ENCODE measurements at places on chromosomes 4 and X.
A peak's percentile ranks its signal among the peaks of the same experiment; 100 is the strongest.

GRCh38 chr4:39255871-39256270 lies 73.5 kb downstream of the WDR19 start:
- DNase-seq: no peak

DNA sequence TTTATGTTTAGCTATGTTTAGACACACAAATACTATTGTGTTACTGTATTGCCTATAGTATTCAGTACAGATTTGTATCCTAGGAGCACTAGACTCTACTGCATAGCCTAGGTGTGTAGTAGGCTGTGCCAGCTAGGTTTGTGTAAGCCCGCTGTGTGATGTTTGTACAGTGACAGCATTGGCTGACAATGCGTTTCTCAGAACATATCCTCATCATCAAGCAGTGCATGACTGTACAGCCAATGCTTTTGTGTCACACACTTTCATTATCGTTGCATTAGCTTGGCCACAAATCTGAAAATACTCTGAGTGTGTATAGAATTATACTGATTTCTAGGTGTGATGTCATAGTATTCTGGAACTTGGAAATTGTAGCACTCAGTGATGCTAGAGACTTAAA lies 63.4 kb downstream of the CLDN34 start:
- DNase-seq: no peak

GRCh38 chr4:134756421-134756820 lies 554.8 kb upstream of the PABPC4L start:
- no peak for DNase-seq

DNA sequence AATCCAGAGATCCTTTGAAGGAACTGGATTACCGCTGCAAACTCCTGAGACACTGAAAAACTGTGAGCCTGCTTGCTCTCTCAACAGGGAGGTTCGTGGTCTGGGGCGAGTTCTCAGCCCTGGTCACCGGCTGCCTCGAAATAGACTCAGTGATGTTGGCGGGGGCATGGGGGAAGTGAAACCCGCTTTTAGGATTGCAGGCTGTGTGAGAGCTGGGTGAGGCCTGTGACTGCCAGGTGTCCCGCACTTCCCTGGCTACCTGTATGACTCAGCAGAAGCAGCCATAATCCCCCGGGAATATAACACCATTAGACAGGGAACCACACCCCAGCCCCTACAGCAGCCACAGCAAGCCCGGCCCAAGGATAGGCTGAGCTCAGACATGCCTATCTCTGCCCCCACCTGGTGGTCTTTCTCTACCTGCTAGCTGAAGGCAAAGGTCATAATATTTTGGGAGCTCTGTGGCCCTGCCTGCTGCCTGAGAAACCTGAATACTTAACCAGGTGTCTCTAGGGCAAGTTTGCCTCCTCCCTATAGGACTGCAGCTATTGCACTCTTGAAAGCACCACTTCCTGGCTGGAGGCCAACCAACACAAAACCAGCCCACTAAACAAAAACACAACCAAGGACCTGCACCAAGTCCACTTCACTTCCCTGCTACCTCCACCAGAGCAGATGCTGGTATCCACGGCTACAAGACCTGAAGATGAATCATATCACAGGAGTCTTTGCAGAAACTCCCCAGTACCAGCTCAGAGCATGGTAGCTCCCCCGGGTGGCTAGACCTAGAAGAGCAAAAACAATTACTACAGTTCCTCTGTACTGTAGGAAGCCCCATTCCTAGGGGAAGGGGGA lies 202.0 kb downstream of the RRAGB start:
- no peak for DNase-seq

GRCh38 chrX:115898382-115899001 lies 272.1 kb upstream of the AGTR2 start:
- peak; percentile 0 for DNase-seq

GRCh38 chr4:163077680-163078079 lies 89.0 kb downstream of the NAF1 start:
- DNase-seq: no peak

DNA sequence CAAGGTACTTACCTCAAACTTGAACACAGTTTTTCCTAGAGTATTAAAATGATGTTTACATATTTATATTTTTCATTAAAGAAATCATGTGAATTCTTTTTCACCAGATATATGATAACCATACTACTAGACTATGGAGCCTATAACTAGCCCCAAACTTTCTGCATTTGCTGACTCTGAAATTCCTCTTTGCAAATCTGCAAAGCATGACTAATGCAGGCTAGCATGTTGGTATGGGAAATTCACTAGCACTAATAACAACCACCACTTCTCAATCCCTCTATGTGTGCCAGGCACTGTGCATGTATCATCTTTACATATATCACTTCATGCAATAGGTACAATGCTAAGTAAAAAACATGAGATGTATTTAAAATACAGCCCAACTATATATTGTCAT lies 51.1 kb downstream of the SLC10A7 start:
- no peak for DNase-seq

- no peak for DNase-seq
These were observed 162.0 kb downstream of the ATP10D start for GRCh38 chr4:47647029-47647428.

DNA sequence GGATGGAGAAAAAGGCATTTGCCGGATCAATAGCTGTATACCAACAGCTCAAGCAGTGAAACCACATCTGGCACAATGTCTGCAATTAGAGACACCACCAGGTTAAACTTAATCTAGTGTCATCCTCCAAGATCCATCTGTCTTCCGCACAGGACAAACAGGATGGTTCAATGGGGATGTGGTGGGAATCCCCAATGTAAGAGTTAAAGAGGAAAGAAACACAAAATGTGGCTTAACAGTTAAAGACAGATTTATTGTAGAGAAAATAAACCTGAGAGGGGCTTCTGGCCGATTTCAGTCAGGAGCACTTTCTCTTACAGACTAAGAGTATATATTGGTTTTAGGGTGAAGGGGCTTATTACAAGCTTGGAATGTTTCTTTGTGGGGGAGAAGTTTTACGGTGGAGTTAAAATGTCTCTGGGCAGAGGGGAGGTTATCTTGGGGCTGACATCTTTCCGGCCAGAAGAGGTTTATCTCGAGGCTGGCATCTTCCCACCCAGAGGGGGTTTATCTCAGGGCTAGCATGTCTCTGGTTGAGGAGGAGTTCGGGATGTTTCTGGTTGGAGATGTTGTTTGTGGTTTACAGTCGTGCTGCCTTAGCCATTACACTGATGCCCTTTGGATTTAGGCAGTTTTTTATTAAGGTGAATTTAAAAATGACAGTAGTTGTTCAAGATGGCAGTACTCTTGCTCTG lies 61.7 kb downstream of the KANTR start:
- peak; percentile 35 for DNase-seq

DNA sequence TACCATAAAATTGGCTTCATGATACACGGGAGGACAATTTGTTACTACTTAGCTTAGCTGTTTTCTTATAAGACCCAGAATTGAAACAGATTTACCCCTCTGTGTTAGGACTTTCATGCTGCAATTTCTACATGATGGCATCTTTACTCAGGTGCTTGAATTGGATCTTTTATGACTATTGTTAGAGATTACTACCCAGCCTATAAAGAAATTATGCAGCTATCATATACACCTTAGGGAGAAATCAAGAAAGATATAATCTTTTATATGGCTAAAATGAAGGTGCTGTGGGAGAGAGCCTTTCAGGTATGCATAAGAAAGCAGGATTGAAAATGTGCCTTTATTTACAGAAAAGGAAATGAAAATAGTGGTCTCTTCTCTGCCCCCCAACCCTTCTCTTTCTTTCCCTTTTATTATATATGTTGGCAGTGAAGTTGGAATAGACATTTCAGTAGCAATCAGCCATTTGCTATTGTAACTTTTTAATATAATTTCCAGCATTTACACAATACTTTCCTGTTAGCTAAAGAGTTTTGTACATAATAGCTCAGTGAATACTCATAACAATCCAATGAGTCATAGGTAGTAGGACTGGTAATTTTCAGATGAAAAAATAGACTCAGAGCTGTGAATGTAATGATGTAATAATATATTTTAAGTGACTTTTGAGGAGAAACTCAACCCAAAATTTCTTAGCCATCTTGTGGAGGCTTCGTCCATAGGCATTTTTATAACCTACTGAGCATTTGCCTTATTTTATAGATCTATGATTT lies 311.8 kb downstream of the ADGRL3 start:
- no peak for DNase-seq

GRCh38 chr4:124227981-124228380 lies 484.6 kb downstream of the ANKRD50 start:
- no peak for DNase-seq

DNA sequence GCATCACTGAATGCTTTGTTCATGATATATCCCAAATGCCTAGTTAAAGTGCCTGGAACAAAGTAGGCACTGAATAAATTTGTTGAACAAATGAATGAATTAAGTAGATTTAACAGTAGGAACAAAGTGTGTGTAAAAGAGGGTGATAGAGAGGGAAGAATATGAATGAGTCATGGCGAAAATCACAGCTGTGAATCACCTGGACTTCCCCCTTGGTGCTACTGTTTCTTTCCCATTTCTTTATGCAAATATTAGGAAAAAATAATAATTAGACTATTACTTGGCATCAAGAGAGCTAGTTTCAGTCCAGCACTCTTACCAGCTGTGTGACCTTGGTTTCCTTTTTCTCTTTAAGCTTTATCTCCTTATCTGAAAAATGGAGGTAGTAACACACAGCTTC lies 9.2 kb downstream of the SPIN3 start:
- DNase-seq: no peak

DNA sequence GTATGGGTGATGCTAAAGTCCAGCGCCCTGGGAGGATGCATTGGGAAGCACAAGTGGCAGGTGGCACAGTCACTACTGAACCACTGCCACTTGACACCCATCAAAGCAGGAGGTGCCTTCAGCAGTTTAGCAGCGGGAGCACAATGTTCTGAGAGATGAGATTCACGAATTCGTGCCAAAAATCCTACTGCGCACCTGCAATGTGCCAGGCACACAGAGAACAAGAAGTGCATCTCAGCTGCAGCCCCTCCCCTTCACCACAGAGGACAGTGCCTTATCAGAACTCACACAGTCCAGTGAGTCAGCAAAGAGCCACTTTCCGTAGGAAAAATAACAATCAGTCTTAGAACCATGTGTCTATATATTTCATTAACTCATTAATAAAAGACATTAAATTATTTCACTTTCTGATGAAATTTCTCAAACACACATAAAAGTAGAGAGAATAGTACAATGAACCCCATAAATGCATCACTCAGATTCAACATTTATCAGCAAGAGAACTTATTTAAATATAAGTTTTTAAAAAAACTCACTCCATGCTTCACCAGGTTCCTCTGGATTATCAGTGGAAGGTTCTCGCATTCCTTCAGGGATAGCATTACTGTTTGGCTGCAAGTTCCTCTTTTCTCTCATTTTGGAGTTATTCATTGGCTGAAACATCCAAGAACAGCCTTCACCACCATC lies 47.0 kb downstream of the BEND2 start:
- peak; percentile 80 for DNase-seq

DNA sequence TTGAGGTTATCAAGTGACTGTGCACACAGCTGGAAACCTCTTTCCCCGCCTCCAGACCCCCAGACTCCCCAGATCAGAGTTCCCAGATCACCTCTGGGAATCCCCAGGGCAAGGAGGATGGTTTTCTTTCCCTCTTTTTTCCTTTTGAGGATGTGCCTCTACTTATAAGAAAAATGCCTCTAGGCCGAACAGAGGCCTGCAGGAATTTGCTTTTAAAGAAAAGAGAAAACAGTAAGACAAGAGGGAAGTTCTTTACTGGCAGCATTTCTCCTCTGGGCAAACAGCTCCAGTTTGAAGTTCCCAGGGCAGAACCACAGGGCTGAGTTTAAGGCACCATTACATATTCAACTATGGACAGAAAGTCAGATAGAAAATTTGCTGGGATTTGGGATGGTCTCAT lies 837.9 kb upstream of the LCORL start:
- no peak for DNase-seq

DNA sequence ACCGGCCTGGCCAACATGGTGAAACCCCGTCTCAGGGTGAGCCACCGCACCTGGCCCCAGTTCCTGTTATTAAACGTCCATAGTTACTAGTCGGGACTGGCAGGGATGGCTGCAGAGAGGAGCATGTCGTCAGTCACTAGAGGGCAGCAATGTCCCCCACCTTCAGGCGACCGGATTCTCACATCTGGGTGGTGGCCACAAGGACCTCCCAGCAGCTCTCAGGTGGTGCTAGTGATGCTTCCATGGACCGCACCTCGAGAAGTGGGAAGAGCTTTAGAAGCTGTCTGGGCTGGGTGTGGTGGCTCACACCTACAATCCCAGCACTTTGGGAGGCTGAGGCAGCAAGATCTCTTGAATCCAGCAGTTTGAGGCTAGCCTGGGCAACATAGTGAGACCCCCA lies 13.3 kb upstream of the IL3RA start:
- DNase-seq: peak; percentile 64

GRCh38 chrX:54640103-54640690 lies 110.2 kb downstream of the GNL3L start:
- no peak for DNase-seq

DNA sequence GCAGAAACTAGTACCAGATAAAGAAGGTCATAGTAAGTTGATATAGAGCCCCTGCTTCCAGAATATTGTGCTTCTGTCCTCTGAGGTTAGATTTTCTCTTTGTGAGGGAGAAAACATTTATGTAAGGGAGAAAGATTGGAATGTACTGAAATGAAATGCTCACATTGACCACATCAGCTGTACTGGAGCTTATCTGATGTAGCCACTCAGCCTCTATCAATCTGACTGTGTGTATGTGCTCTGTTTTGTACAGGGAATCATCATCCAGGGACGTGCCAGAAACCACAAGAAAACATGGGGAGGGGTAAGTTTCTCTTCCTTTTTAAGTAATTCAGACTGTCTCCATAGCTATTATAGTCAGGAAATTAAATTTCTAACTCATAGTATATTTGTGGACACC lies 56.8 kb downstream of the PRRG1 start:
- peak; percentile 59 for DNase-seq

- DNase-seq: peak; percentile 82
These were observed 1099.8 kb upstream of the TENM3 start for GRCh38 chr4:181143250-181143854.

DNA sequence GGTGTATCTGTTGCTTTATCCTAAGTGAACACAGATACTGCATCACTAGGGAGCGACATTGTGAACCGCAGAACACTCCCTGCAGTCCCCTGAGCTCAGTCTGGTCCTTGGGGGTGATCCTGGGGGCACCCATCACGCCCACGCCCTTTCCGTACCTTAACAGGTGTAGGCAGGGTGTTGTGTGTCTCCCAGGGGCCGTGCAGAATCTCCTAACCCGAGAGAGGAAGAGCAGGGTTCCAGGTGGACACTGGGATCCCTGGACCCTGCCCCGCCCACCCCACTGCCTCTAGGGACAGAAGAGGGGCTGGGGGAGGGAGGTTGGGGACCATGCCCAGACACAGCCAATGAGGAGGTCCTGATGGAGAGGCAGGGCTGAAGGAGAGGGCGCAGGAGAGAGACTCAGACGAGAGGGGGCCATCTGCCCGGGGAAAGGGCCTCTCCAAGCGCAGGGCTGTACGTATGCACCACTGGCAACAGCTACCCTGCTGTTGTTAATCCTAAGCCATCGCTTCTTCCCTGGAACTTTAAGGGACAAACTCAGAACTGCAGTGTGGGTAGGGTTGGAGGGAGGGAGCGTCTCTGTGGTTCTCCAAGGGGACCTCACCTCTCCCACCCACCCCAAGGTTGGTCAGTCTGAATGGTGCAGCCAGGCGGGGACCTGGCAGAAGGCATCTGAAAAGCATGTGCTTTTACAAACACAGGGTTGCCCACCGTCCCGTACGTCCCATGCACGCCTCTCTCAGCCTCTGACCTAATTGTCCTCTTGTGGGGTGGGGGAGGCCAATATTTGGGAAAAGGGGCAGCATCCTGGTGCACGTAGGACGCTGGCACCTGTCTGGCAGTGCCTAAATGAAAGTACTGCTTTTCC lies 2.5 kb downstream of the P2RY8 start:
- DNase-seq: no peak

Measured in OCI-M1 (cell line).